ENCODE measurements at places on chromosomes 2 and 18.

GRCh38 chr2:129758784-129759471, 220.5 kb upstream of the RAB6C start:
- DNase-seq, result peak; percentile 46

DNA sequence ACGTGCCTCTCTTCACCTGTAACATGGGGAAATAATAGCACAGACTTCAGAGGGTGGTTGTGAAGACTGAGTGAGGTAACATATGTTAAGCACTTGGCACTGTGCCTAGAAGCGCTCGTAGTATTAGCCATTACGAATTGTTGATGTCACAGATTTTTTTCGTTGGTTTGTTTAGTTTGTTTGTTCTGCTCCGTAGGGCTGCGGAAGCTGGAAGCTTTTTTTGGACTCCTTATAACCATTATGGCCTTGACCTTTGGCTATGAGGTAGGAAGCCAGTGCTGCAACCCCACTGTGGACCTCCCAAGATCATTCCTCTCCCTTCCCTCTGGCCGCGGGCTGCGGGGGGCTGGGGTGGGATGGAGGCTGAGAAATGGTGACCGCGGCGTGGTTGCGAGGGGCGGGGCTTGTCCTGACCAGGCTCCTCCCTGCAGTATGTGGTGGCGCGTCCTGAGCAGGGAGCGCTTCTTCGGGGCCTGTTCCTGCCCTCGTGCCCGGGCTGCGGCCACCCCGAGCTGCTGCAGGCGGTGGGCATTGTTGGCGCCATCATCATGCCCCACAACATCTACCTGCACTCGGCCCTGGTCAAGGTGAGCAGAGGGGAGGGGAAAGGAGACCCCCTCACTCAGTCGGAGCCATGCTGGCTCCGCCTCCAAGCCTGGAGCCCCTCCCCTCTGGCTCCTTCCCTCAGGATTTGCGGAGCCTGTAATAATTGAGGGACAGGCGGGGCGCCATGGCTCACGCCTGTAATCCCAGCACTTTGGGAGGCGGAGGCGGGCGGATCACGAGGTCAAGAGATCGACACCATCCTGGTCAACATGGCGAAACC, 5.5 kb downstream of the SLC11A1 start:
- no peak for DNase-seq

DNA sequence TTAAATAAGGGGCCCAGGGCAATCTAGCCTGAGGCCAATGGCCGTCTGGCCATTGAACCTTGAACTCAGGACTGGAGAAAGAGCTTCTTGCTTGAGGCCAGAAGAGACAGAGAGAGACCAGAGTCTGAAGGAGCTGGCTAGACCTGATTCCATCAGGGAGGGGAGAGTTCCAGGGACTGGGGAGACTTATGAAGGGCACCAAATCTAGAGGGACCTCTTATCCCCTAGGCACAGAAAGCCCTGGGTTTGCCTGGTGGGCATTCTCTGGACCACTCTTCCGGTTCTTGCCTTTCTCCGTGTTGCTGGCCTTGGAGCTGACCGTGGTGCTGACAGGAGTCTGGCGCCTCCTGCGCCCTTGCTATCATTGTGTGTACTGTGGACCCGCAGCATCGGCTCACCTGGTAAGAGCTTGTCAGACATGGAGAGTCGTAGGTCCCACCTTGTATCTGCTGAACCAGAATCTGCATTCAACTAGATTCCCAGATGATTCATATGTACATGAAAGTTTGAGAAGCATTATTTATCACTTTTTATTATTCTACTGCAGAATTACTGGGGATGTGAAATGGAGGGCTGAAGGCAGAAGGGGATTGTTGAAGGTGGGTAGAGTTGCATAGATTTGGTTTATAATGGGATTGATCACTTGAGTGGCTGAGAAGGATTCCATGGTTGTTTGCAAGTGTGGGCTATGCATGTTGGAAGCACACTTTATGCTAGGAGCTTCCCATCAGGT, 4.3 kb upstream of the TRPM8 start:
- DNase-seq, result no peak

- DNase-seq, result no peak
Observed at GRCh38 chr2:84467389-84467788, 8.3 kb upstream of the SUCLG1 start.
